ENCODE measurements at places on chromosomes 7 and 10.

DNA sequence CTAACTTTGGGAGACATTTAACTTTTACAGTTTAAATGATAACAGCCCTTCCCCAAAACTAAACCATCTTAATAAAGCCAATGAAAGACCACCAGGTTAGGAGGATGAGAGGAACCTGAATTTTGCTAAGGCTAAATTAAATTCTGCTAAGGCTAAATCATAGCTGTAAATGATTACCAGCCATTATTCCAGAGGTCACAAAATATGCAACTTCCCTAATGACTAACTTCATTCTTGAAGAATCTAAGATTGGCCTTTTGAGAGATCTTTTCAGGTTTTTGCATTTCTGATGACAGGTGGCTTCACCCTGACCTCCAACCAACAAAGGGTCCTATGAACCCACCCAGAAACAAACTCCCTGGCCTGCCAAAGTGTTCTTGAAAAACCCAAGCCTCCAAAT, 373.3 kb downstream of the IPMK start:
- DNase-seq: no peak

GRCh38 chr7:66679633-66680244, 51.1 kb downstream of the KCTD7 start:
- no peak for DNase-seq

GRCh38 chr10:84291384-84291783, 37.0 kb upstream of the CCSER2 start:
- DNase-seq: no peak

GRCh38 chr10:59881640-59882039, 24.7 kb downstream of the CCDC6 start:
- no peak for DNase-seq
